ENCODE measurements at places on chromosomes 5 and 9.

- DNase-seq, result no peak
These were observed 47.5 kb upstream of the ARAP3 start for GRCh38 chr5:141729387-141730006.

GRCh38 chr9:5644501-5644900 lies 15.6 kb downstream of the RIC1 start:
- DNase-seq, result no peak

DNA sequence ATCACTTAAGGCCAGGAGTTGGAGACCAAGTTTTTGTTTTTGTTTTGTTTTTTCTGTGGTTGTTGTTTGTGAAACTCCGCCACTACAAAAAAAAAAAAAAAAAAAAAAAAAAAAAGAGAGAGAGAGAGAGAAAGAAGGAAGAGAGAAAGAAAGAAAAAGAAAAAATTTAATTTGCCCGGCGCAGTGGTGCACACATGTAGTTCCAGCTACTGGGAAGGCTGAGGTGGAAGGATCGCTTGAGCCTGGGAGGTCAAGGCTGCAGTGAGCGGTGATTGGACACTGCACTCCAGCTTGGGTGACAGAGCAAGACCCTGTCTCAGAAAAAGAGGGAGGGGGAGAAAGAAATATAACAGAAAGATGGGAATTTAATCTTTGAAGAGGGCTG lies 902 bp downstream of the THG1L start:
- no peak for DNase-seq

- DNase-seq, result peak; percentile 91
These were observed at the start of gene RANBP6 for GRCh38 chr9:6015278-6016157. Gene RANBP6 (minus strand): TSS chr9:6015624. CDS start chr9:6015607, 17 bp downstream.

DNA sequence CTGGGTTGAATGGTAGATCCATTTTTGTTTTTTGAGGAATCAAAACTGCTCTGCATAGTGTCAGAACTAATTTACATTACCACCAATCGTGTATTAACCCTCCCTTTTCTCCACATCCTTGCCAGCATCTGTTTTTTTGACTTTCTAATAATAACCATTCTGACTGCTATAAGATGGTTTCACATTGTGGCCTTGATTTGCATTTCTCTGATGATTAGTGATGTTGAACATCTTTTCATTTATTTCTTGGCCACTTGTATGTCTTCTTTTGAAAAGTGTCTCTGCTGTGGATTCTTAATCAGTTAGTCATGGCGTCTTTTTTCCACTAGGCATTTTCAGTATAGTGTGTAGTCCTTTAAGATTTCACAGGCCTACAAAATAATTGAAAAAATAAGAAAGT lies 2144.3 kb upstream of the C9orf72 start:
- no peak for DNase-seq

DNA sequence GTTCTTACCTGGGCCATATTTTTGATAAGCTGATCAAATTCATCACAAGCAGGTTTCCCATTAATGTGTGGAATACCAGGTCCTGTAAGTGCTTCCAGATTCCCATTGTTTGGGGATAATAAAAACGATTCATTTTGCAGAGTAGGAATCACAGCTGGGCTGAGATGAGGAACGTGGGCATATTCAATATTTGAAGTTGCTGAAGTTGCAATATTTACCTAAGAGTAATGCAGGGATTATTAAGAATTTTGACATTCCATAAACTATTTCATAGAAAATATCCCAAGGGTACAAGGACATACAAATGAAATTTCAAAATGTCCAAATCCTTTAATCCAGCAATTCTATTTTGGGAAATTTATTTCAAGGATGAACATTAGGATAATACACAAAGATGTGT lies 55.1 kb downstream of the MPDZ start:
- no peak for DNase-seq

DNA sequence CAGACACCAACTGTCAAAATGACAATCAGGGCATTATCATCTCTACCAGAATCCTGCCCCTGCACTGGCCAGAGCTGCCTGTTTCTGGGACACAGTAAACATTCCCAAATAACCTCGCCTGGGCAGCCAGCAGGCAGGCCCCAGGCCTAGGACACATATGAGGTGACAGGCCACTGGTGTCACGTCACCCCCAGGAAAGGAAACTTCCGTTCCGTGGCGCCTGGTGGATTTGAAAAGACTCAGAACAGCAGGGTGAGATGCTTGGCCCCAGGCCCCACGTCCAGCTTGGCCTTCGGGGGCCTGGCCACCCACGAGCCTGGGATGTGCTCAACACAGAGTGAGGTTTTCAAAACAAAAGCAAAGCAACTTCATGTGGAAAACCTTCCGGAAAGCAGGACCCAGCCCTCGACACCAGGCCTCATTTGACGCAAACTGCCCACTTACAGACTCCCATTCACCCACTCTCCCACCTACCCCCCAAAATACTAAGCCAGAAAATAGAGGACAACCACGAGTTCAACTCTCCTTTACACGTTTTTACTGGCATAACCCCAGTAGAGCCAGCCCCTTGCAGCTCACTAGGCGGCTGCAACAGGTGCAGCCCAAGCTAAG lies 1.2 kb downstream of the SEMA4D start:
- peak; percentile 53 for DNase-seq

- DNase-seq, result no peak
These were observed 24.9 kb upstream of the TARS1 start for GRCh38 chr5:33415811-33416354.

- DNase-seq, result no peak
These were observed 231.9 kb downstream of the ATPSCKMT start for GRCh38 chr5:10017786-10018185.

DNA sequence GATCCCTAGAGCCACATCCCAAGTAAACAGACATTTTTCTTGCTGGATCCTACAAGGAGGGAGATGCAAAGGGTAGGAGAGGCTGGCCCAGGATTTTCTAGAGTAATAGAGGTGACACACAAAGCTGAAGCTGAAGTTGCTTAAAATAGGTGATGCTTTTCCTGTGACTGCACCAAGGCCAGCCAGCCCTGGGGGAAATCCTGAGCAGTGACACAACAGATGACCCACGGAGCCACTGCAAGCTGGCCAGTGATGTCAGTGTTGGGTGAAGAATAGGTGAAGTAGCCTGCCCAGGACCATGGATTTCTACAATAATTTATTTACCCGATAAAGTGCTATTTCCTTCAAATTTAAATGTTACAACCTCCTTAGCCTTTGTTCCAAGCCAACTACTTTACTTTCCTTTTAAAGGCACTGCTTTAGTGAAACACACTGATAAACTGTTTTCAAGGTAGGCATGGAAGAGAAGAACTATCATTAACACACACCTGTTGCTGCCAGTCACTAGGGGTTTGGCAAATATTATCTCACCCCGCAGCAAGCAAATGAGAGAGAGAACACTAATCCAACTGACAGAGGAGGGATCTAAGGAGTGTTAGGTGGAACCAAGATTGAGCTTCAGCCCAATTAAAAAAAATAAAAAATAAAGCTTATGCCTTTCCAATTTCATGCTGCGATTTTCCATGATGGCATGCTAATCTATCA lies 123.5 kb downstream of the CTNND2 start:
- no peak for DNase-seq

DNA sequence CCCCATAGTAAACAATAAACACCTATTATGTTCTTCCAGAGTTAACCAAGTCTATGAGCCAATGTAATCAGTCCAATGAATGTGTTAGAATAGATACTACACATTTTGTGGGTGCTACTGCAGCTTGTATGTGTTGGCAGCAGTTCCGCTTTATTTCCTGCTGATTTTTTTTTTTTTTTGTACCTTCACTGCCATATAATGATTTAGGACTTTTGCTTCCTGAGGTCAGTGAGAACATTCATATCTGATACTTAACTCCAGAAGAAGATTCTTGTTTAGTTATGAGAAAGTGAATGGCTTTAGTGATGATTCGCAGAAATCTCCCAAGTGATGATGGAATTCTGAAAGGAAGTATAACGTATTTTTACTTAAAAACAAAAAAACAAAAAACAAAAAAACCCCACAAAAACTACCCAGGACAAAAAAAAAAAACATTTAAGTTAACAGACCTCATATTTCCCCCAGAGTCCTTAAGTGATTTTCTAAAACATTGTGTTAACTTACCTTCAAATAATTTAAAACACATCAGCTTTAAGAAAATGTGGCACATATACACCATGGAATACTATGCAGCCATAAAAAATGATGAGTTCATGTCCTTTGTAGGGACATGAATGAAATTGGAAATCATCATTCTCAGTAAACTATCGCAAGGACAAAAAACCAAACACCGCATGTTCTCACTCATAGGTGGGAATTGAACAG lies 24.7 kb upstream of the LMNB1 start:
- no peak for DNase-seq

- no peak for DNase-seq
These were observed 158.1 kb upstream of the NREP start for GRCh38 chr5:111914966-111915636.

GRCh38 chr5:98455665-98456064 lies 317.8 kb upstream of the RGMB start:
- DNase-seq, result no peak

GRCh38 chr9:125816321-125816720 lies 69.1 kb downstream of the PBX3 start:
- no peak for DNase-seq

DNA sequence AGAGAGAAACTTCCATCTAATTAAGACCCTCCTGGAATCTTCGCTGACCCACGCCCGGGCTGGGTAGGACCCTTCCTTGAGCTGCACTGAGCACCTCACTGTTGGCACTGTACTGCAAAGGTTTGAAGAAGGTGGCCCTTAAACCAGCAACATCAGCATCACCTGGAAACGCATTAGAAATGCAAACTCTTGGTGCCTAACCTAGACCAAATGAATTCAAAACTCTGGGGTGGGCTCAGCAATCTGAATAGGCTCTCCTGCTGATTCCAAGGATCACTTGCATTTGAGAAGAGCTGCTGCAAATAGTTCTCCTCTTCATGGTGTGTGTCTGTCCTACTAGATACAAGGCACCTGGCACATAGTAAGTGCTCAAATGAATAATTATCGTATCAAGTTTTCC lies 2.7 kb upstream of the ZNF618 start:
- no peak for DNase-seq

DNA sequence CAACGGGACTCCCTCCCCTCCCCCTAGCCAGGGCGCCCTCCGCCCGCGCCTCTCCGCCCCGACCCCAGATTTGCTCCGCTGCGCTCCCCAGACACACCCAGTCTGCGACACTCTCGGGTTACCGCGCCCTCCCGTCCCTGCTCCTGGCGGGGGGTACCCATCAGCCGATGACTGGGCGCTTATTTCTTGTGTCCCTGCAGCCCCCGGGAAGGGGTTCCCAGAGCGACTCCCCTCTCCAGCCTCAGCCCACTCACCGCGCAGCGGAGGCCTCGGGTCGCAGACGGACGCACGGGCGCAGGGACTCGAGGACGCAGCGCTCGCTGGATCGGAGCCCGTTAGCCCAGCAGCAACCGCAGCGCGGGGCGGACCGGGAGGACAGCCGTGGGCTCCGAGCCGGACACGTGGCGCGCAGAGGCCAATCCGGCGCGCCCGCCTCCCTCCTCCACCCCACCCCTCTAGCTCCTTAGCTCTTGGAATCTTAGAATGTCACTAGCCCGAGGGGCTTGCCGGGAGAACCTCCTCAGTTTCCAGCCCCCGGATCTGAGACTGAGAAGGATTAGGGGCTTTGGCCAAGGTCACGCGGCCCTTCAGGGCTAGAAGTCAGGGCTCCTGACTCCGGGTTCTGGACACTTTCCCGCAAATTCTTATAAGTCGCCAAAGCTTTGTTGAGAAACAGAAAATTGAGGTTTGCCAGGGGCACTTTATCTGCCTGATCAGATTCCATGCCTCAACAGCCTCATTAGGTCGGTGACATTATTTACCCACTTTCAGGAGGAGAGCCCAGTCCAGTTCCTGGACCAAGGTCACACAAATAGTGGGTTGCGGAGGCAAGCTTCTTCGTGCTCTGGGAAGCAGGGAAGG lies at the start of gene ANXA6:
Gene ANXA6 (minus strand): TSS at position 354 of the 861 bp plus-strand sequence. CDS start 9,878 bp downstream, outside the sequence.
- DNase-seq, result peak; percentile 82

DNA sequence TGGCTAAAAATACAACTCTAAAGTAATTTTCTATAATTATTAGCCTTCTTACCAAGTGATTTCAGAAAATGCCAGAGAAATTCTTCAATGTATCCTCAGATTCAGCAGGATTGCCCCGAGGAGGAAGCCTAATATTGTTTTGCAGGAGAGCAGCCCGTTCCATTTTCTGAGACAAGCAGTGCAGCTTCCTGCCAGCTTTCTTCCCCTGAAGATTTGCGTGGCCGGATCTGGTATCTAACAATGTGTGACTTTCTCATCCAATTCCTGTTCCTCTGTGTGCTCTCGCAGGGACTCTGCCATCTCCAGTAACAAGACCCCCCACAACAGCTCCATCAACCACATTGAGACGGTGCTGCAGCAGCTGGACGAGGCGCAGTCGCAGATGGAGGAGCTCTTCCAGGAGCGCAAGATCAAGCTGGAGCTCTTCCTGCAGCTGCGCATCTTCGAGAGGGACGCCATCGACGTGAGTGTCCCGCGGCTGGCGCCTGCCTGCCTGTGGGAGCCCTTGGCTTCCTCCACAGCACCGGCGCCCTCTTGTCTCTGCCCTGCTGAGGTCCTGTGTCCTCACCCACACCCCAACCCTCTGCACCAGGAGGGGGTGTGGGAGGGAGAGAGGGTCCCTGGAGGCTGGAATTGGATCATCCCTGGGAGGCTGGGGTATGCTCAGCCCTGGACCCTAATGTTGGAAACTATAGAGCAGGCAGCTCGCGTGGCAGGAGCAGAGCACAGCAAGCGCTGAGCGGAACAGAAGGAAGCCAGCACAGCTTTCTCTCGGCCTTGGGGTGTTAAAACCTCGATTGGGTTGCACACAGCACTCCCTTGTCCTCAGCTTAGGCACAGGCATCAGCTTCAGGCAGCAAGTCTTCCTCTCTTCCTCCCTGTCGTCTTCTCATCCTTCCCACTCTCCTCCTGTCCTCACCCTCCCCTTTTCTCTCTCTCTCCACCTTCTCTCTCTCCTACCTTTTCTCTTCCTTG lies 216.2 kb downstream of the TRIO start:
- no peak for DNase-seq

DNA sequence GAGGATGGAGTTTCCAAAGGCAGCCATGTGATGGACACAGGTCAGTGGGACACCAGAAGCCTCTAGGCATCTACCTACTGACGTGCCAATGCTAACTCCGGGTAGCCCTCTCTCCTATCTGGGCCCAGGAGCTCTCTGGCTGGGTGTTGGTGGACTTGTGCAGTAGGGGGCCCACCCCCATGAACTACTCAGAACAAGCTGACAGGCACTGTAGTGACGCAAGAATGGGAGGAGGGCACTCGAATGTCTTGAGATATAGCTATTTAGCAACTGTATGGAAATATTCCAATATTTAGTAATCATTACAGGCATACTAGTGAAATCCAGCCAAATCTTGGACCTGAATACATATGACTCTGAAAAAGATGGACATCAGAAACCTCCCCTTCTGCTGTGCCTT lies 5.7 kb upstream of the DOCK2 start:
- DNase-seq, result no peak

DNA sequence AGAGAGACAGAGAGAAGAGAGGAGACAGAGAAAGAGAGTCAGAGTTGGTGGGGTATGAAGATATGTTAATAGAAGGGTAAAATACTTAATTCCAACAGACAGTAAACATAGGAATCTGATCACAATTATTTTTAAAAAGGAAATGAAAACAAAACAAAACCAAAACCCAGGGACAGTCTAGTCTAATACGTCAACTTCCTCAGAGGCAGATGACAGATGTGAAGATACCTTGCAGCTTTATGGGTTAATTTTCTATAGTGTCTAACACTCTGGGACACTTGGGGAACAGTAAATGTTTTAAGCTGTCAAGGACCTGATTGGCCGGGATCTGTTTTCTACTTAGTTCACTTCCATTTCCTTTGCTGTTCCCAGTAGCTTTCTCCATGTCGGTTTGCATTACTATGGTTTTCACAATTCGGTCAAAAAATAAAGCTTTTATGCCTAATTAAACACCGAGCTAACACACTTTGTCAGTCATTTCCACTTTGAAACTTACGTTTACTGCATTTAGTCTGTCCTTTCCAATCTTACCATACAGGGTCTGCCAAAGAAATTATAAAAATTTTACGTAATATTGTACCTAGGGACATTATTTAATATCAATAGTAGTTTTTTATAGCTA lies 216.5 kb downstream of the MCTP1 start:
- no peak for DNase-seq

Measured in germinal center (tissue), 1 donor.